ENCODE measurements at places on chromosomes 13 and 19.
A peak's percentile ranks its signal among the peaks of the same experiment; 100 is the strongest.

- no peak for DNase-seq
Measured at GRCh38 chr13:49998714-49999624, 2.1 kb downstream of the TRIM13 start.

DNA sequence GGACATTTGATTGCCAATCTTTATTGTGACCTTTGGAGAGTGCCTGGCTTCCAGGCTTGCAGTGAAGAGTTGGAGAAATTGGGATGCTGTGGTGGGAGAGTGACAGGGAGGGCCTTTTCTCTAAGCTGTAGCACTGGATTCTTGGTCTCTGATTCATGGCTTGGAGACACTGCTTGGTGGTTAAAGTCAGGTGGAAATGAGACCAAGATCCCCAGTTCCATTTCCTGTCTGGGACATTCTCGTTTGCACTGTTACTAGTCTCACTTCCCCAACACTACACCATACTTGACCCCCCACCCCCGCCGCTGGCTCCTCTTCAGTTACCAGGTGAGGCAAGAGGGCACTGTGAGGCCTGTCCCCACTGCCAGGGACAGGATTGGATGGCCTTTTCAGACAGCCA lies 2.9 kb downstream of the SUPT5H start:
- DNase-seq = no peak

DNA sequence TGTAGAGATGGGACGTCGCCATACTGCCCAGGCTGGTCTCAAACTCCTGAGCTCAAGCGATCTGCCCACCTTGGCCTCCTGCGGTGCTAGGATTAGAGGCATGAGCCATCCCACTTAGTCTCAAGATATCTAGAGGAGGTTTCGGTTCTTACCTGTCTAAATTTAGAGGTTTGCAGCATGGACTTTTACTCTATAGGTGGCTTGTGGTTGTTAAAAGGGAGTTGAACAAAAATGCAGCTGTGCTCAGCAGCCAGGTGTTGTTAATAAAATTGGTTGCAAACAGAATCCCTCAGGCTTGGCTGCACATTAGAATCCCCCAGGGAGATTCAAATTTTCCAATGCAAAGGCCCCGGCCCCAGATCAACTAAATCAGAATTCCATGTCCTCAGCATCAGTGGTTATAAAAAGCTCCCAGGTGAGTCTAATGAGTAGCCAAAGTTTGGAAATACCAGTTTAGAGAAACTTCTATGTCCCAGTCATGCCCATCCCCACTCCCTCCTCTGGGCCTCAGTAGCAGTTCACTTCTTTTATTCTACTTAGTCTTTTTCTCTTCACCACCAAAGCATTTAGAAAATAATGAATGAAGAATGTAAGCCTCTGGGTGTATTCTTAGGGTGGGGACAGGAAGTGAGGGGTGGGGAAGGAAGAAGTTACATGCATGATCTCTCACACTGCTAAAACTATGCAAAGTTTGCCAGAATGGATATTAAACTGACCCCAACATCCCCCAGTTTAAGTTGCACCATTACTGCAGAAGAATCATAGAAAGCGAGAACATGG lies 471.0 kb downstream of the COG6 start:
- DNase-seq = no peak

GRCh38 chr19:6260376-6260775 lies 19.4 kb downstream of the MLLT1 start:
- no peak for DNase-seq

GRCh38 chr19:10695401-10696398 lies 5.5 kb upstream of the QTRT1 start:
- DNase-seq = peak; percentile 91

DNA sequence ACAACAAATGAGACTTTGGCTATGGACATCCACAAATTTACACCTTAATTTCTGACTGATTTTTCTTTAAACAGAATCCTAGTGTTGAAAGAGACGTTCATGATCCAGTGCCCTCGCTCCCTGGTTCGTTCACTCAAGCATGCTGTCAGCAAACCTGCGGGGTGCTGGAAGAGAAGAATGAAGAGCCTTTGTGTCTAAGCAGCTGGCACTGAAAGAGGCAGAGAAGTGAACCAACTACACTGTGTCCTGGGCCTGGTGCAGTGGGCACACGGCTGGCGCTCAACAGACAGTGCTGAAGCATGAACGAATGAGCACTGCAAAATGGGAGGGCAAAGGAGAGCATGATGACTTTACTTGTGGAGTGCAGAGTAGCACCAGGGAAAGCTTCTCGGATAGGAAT lies 46.8 kb downstream of the MIPEP start:
- no peak for DNase-seq

DNA sequence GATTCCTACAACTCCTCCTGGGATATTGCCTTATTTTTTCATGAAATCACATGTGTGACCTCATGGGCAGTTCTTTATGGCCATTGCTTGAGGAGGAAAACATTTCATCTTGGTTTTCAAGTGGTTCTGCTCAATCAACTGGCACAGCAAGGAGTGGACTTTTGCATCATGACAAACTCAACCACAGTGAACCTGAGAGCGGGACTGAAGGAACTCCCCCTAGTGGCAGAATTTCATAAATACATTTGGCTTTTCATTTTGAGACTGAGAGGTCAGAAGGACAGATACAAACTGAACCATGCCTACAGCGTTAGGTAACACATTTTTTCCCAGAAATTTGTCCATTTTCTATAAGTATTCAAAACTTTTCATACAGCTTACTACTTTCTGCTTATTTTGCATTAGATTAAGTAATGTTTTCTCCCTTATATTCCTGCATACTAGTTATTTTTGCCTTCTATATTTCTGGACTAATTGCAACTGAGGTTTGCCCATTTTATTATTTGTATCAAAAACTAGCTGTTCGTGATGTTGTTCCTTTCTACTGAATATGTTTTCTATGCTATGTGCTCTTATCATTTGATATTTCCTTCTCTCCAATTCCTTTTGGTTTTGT lies 13.4 kb upstream of the SIGLEC12 start:
- peak; percentile 22 for DNase-seq

DNA sequence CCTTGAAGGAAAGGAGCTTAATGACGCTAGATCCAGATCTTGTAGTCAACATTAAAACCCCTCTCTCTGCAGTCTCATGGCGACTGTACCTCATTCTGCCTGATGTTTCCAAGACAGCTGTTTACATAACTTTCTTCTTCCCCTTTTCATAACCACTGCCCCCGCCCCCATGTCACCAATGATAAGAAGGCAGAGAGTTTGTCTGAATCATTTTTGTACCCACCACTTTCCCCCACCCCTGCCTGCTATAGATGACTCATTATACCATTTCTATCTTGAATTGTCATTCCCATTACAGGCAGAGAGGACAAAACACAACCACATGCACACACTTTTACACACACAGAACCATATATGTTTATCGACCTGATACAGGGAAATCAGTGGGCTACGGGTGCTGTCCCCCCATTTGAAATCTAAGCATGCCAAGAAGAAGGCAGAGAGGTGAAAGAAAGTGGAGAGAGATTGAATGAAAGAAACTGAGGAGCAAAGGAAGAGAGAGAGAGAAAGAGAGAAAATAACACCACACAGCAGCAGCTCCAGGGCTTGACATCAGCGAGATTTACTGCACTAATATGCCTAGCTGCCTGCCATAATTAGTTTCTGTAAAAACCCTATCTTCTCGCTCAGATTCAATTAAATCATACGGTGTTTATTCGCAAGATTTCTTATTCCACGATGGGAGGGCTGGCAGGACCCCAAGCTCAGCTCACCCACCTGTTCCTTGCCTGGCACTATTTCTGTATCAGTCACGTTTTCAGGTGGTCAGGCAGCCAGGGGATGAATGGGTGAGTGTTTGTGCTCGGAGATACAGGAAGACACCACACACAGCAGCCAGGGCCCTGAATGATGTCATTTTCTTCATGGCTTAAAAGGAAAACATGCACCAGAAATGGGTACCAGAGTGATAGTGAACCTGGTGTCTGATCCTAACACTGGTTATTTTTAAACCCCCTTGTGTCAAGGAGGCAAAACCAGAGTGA lies 114.3 kb upstream of the SERP2 start:
- peak; percentile 77 for DNase-seq

DNA sequence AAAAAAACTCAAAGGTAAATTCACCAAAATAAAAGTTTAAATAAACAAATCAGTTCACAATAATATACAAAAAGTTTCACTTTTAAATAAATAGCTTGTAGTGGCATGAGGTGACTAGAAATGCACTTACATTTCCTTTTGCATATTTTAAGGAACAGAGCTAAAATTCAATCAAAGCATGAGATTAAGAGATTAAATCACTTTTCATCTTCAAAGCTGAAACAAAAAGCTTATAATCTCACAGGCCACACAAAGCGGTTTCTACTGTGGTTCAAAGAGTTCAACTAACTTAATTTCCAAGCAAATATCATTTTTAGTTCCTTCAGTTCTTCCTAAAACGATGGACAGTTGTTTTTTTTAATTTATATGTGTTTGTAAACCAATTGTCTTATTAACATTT lies 38.9 kb downstream of the TSC22D1 start:
- DNase-seq = no peak

DNA sequence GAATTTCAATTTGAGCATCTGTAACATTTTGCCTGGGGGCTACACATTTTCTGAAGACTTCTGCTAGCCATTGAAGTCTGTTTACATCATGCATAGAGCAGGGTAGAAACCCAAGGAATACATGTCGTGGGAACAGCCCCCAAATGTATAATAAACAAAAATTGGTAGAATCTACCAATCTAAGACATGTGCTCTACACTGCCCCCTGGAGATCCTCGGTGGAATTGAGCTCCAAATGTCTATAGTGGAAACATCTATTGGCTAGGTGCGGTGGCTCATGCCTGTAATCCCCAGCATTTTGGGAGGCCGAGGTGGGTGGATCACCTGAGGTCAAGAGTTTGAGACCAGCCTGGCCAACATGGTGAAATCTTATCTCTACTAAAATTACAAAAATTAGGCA lies 57.3 kb downstream of the MBD3L2B start:
- peak; percentile 64 for DNase-seq

Measured in CD4-positive, alpha-beta T cell treated with Interleukin-17A for 4 hours (primary cell).